T-helper 2 cell treated with Interferon-gamma antibody and Interleukin-4, amounts not matched to agents 100 ng/mL and 5 ng/mL, for 36 hours (primary cell): ENCODE measurements at places on chromosomes 1 and 21. TPM values are rescaled to one million over a fixed set of nuclear protein-coding genes. Genes with fewer than 3 reads are reported as not detected.

SPATA21 gene
- total RNA-seq = 0.11 TPM in 1 of 2 replicates, not detected in the other

LRIG2 gene
- total RNA-seq = 12.9 and 14.9 TPM in 2 replicates

SFN gene
- total RNA-seq = 1.1 and 1.5 TPM in 2 replicates

FAM78B gene
- total RNA-seq = 0.34 and 0.64 TPM in 2 replicates

ELK4 gene
- 95.1 and 97.3 TPM in 2 replicates for total RNA-seq

BRINP3 gene
- total RNA-seq = not detected in 2 replicates

CYP4X1 gene
- total RNA-seq = not detected in 2 replicates

OR2C3 gene
- 0.02 TPM in 1 of 2 replicates, not detected in the other for total RNA-seq

FOXJ3 gene
- total RNA-seq = 47.8 and 51.7 TPM in 2 replicates
